ENCODE measurements at places on chromosomes 12 and 14.
A peak's percentile ranks its signal among the peaks of the same experiment; 100 is the strongest.

DNA sequence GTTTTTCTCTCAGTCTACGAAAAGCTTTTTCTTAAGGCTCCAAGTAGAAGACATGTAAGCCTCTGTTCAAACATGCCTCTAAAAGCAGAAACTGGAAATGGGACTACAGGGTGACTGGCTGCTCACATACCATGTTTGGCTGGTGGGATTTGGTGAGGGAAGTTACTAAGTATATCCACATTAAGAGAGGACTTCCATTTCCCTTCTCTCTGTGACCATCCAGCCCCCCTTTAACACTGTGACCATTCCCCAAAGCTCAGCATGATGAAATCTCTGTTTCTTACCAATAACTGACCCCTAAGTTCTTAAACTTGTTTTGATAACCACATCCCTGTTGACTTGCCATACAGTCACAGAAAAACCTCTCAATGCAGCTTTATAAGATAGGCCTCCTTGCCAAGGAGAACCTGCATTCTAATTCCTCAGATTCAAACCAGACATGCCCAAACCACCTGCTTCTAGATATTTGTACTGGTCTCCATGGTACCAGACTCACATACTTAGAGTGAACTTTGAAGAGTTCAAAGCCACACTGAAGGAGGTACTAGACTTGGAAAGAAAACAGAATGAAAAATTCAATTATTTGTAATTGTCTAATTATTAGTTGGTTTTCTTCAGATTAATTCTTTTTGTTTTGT lies 102.2 kb downstream of the VEZT start:
- DNase-seq = no peak

- DNase-seq = no peak
Measured at GRCh38 chr12:1830981-1831963, 10.9 kb downstream of the LRTM2 start.

DNA sequence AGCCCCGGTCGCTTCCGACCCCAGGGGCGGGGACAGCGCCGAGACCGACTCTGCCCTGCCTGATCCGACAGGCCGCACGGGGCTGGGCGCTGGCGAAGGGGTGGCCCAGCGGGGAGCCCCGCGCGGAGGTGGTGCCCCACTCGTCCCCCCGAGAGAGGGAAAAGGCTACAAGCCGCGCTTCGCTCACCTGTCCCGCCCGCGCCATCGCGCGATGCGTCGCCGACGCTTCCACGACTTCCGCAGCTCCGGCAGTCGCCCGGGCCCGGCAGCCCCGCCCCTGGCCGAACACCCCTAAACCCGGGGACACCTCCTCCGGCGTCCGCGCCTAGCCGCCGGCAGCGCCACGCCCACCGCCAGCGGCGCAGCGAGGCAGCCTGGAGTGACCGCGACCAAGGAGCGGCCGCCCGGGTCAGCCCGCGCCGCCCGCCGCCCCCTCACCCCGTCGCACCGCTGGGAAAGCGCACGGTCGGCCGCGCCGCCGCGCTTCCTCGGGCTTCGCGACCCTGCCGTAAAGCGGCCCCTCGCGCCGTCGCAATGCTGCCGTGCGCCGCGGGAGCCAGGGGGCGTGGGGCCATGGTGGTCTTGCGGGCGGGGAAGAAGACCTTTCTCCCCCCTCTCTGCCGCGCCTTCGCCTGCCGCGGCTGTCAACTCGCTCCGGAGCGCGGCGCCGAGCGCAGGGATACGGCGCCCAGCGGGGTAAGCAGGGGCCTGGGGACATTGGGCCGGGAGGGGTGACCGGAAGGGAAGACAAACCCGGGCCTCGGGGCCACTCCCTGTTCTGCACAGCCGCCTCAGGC lies at the start of the genes BAG5 and COA8:
Gene BAG5, minus strand, starts transcription at position 229 of the 797 bp plus-strand sequence. CDS start 1,493 bp downstream, outside the sequence.
Gene COA8, plus strand, starts transcription at position 532 of the 797 bp plus-strand sequence. Its CDS starts 42 bp downstream, at position 574.
- DNase-seq = peak; percentile 40

- no peak for DNase-seq
Measured at GRCh38 chr12:104022786-104023185, 27.2 kb downstream of the GLT8D2 start.

DNA sequence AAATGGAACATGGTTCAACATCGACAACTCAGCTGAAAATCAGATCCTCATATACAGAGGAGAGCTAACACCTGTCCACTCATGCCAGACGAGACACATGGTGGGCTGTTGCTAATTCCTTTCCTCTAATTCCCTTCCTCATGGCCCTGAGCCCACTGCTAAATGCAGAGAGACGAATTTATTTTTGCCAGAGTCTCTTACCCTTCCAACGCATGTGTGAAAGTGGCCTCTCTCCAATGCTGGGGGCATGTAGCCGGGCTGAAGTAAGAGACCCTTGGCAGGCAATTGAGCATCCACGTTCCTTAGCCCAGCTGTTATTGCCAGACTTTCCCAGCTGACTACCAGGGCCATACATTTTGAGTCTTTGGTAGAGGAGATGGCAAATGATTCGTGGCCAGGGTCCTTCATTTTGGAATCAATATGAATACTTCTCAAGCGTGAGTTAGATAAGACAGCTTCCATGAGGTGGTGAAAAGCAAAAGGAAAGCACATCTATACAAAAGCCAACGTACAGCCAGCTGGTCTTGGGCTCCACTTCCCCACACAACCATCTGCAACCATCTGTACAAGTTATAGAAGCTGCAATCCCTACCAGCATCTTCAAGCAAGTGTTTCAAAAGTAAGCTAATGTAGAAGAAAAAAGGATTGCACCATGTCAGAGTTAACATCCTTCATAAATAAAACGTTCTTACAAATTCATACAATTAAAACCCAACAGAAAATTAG lies 28.6 kb downstream of the CORO1C start:
- peak; percentile 77 for DNase-seq

GRCh38 chr14:21978184-21978998 lies 304.8 kb upstream of the OR4E1 start:
- no peak for DNase-seq

DNA sequence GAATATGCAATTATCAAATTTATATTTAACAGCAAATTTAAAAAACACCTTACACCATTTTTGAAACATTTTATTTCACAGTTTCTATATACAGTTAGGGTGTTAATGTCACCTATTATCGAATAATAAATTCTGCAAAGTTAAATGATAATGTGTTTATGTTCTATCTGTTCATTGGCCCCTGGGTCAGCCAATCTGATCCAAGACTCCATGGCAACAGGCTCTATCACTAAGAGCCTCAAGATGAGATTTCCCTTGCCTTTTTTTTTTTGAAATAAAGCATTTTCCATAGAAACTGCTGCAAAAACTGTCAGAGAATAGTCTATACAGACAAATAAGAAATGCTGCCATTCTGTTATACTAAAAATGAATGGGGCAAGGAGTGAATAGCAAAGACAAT lies 83.2 kb upstream of the STAC3 start:
- DNase-seq = no peak

DNA sequence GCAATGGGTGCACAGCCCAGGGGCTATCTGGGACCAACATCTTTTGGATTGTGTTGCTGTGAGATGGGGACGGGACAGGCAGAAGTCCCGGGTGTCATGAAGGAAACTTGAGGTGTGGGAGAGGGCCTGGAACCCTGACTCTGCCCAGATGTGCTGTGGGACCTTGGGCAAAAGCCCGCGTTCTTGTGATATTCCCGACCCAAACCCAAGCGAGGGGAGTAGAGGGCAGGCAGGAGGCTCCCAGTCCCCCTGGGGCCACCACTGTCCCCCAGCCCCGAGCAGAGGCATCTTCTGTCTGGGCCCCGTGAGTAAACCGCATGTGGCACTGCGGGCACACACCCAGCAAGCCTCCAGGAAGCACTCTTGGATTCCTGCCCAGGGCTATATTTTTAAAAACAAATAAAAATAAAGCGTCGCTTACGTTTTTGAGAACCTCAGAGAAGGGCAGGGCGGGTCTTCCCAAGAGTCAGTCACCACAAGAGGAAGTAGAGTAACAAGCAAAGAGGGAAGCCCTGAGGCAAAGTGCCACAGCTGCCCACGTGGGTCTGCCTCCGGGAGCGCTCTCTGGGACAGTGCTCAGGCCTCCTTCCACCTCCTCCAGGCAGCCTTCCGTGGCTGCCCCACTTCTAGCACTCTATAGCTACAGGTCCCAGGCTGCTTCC lies 39.5 kb downstream of the BEGAIN start:
- DNase-seq = no peak

GRCh38 chr14:77590845-77591485 lies 25.5 kb downstream of the SPTLC2 start:
- no peak for DNase-seq

DNA sequence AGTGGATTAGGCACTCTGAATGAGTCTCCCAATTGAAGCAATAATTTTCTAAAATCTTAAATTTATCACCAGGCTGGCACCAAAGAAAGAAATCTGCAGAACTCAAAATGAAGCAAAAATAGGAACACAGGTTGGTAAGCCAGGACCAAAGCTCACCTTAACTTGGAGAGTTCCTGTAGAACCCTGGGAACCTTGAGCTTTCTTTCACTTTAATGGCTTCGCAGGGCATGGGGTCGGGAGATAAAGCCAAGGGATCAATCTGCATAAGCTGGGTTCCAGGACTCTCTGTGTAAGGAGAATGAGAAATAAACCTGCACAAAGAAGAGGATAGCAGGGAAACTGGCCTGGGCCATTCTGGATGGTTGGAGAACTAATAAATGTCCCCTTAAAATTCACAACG lies 8.3 kb upstream of the VDR start:
- no peak for DNase-seq

- no peak for DNase-seq
Measured at GRCh38 chr14:98912655-98913054, 359.3 kb downstream of the BCL11B start.

DNA sequence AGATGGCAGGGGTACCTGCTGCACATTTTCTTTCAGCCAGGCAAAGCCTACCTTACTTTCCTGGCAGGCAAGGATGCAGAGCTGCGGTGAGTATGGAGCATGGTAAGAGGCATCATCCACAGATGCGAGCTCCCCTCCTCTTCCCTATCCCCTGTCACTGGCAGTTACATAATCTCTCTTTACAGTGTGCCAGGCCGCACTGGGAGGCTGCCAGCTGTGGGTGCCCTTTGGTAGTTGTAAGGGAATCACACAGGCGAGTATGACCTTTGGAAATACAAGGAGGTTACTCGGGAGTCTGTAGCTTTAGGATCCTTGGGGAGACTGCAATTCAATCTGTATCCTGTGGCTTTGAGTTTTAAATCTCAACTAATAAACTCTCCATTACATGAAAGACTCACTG lies 132.5 kb downstream of the KTN1 start:
- DNase-seq = no peak

GRCh38 chr14:67539116-67539515 lies 6.0 kb downstream of the PLEKHH1 start:
- no peak for DNase-seq

DNA sequence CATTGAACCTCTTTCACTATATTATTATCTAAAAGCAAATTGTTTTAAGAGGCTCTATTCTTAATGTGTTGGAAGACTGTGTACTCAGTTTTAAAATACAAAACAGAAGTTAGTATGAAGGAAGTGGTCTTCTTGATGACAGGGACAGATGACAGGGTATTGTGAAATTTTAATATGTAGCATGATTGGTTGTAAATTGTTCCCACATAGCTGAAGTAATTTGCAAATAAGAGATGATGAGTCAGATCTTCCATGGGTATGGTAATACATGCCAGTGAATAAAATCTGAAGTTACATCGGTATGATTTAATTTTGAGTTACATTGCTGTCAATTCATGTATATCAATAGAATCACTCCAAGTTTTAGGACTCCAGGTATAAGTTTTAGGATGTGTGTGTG lies 454.8 kb downstream of the AEBP2 start:
- no peak for DNase-seq

DNA sequence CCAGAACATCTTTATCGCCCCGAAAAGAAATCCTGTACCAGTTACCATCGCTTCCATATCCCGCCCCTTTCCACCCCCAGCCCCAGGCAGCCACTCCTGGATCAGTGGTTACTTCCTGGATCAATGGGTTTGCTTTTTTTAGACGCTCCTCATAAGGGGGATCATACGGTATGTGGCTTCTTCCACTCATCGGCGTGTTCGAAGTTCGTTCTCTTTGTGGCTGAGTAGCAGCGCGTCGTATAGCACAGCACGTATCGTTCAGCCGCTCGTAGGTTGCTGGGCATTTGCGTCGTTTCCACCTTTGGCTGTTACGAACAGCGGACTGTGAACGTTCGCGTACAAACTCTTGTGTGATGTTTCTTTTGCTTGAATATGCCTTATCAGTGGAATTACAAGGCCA lies 1.8 kb downstream of the NOC4L start:
- DNase-seq = no peak

GRCh38 chr12:22115711-22116110 lies 69.7 kb downstream of the CMAS start:
- DNase-seq = no peak

DNA sequence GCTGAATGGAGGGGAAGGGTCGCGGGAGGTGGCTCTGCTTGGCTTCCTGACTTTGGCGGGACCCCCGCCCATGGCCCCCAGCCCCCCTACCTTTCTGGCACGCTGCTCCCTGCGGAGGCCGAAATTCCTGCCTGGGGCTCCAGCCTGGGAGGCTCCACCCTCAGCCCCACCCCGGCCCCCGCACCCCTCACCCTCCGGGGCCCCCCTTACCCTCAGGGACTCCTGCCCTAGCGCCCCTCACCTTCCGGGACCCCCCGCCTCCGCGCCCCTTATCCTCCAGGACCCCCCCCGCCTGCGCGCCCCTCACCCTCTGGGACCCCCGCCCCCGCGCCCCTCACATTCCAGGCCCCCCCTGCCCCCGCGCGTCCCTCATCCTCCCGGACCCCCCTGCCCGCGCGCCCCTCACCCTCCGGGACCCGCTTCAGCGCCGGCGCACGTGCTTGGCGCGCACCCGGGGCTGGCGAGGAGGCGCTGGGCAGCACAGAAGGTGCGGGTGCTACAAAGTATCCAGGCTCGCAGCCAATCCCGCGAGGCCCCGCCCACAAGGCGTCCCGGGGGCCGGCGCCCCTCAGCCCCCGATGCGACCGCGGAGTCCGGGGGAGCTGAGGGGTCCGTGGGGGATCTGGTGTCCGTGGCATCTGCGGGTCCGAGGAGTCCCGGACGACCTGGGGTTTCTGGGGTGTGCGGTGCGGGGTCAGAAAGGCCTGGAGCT lies at the start of gene ANHX:
Gene ANHX, minus strand, starts transcription at position 477 of the 712 bp plus-strand sequence. CDS start 1,521 bp downstream, outside the sequence.
- DNase-seq = no peak

DNA sequence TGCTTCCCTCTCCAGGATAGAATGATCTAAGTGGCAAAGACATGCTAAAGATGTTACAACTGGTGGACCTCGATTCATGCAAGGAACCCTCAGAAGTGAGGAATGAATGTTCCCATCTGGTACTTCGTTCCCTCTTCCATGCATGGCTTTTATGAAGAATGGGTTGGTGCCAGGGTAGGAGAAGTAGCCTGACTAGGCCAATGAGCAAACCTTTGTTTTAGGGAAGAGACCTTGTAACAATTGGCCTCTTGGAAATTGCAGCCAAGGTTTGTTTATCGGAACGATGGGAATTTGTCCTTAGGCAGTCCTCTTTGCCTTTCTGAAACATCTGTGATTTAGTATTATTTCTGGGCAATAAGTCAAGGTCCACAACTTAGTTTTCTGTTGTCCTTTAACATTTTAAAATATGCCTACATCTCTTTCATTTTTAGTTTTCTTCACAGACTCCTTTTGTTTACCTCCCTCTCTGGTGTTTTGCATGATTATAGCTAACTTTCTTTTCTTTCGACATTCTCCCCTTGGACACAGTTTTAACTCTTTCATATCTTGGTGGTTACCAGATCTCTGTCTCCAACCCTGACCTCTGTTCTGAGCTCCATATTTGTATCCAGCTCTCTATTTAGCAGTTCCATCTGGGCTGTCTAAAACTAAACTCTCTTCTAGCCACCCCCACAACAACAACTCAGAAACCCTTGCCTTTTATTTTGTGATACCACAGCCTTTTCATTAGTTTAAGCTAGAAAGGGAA lies 70.0 kb downstream of the DIP2B start:
- no peak for DNase-seq
